NCI-H2029 treated with DMSO at 0.1 percent for 48 hours (cell line): ENCODE measurements at places on chromosomes 12 and 14.

GRCh38 chr12:47052274-47052673 is 27.1 kb upstream of the PCED1B start:
- no peak for DNase-seq

GRCh38 chr12:457676-458075 is 2.1 kb upstream of the B4GALNT3 start:
- DNase-seq, result no peak

GRCh38 chr12:24911271-24911791 is 37.6 kb downstream of the BCAT1 start:
- no peak for DNase-seq

- DNase-seq, result no peak
These were observed 113.0 kb downstream of the SEC23A start for GRCh38 chr14:38989922-38990546.

- DNase-seq, result no peak
These were observed 183.6 kb downstream of the FBXL14 start for GRCh38 chr12:1410794-1411193.

GRCh38 chr12:125310461-125310860 is 245.2 kb downstream of the AACS start:
- no peak for DNase-seq

GRCh38 chr12:50533971-50534370 is 29.2 kb downstream of the DIP2B start:
- DNase-seq, result no peak

GRCh38 chr14:74596741-74597450 is 15.1 kb downstream of the LTBP2 start:
- no peak for DNase-seq

GRCh38 chr14:77036484-77037214 is 8.1 kb upstream of the IRF2BPL start:
- DNase-seq, result no peak

- DNase-seq, result no peak
These were observed 2.6 kb downstream of the KIAA0586 start for GRCh38 chr14:58430156-58430555.

GRCh38 chr12:114974333-114974732 is 290.4 kb upstream of the TBX3 start:
- DNase-seq, result no peak

DNA sequence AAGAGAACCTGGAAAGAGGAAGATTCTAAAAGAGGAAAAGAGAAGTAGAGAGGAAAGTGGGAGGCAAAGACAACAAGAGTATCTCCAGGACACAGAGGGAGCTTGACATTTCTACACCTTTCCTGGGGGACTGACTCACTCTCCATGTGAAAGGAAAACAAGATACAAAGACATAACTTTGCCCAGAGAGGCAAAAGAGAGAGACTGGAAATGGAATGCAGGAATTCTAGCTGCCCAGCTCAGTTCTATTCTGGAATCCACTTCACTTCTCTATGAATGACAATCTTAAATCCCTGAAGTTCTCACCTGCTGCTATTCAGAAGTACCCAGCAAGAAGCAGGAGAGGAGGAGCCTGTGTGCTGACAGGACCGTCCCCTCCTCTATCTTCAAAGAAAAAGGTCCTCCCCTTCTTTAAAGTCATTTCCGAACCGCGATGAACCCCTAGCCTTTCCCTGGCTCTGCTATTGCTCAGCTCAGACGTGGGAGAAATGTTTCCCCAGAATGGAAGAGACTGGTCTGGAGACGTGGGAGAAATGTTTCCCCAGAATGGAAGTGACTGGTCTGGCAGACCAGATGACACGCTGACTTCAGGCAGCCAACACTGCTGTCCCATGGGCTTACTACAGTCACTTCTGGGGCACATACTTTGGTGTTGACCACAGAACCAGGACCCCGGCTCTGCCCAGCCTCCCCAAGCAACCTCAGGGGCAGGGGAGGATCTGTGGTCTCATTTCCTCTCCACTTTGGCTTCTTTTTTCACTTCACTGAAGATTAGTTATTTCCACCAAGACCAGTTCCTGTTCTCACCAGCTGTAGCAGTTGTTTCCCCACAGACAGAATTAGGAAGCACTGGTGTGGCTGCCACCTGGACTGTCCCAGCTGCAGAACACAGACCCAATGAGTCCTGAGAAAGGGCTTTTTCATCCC is 8.3 kb downstream of the FMNL3 start:
- DNase-seq, result no peak
